ENCODE measurements at places on chromosomes 1 and 21.

GRCh38 chr1:42315500-42315899 lies 19.5 kb downstream of the FOXJ3 start:
- no peak for DNase-seq

GRCh38 chr1:41341772-41342562 lies 19.3 kb upstream of the FOXO6 start:
- DNase-seq = no peak

DNA sequence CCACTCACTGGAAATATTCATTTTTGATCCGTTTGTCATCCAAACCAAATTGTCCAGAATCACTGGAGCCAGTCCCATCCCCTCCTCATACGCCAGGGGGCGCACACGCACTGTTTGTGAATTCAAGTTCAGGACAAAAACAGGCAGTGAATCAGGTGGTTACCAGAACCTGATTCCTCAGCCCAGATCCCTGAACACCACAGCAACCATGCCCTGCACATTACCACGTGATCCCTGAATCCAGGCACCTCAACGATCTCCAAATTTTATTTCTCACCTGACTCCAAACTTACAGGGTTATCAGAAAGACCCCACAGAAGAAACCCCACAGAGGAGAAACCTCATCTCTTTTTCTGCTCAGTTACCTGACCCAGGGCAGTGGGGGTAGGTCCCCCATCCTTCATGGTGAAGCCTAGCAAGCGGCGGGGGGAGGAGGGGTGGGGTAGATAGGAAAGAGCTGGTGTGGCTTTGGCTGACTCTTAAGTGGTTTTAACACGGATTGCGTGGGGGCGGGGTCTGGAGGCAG lies 1.4 kb upstream of the PTPRF start:
- DNase-seq = peak; percentile 85

- DNase-seq = no peak
Measured at GRCh38 chr1:43270421-43271095, 775 bp downstream of the TMEM125 start.

DNA sequence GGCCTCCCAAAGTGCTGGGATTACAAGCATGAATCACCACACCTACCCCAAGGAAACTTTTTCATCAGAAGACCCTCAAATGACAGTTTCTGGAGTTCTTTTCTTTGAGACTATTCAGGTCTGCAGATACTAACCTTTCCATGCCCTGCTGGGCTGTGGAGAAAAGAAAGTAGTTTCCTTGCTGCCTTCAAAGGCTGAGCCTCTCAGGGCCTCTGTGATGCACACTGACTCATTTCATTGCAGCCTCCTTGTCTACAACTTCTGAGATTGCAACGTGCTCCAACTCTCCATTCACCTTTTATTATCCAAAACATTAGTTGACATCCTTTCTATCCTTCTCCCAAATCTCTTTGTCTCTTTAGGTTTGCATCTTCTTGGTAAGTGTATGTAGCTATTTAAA lies 8.8 kb upstream of the SAMSN1 start:
- DNase-seq = no peak

- no peak for DNase-seq
Measured at GRCh38 chr1:220189750-220190347, 82.4 kb downstream of the RAB3GAP2 start.

DNA sequence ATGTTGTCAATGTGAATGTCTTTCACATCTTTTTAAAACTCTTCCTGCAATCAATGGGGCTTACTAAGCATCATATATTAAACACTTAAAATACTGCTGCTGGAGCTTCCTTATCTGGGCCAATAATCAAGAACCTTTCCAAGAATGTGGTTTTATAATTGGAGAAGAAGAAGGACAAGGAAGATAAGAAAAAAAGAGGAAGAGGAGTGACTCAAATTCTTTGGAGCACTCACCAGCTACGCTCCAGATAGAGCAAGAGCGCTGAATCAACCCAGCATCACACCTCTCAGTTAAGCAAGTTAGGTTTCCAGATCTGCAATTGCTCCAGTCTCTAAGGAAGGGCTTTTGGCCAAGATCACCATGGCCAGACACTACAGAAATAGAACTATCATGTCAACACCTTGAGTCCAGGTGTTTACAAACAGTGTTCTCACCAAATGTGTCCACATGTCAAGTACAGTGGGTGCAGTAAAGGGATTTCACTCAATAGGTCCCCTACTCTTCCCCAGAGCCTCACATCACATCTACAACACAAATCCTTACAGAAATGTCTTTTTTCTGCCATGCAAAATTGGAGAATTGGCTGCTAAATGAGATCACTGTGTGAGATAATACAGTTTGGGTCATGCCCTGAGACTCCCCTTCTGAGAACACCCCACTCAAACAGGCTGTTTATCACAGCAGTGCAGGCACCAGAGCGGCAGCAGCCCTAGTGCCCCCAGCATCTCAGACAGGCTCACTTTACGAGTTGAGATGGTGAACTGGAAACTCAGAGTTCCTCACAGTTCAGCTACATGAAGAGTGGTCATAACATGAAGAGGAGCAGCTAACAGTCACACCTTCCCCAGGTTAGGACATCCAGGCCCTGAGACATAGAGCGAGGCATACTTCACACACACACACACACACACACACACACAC lies 1.7 kb upstream of the SPRR2B start:
- no peak for DNase-seq

- no peak for DNase-seq
Measured at GRCh38 chr1:27047914-27048313, 35.3 kb upstream of the TENT5B start.

GRCh38 chr1:157371221-157371620 lies 181.1 kb downstream of the FCRL5 start:
- DNase-seq = no peak

DNA sequence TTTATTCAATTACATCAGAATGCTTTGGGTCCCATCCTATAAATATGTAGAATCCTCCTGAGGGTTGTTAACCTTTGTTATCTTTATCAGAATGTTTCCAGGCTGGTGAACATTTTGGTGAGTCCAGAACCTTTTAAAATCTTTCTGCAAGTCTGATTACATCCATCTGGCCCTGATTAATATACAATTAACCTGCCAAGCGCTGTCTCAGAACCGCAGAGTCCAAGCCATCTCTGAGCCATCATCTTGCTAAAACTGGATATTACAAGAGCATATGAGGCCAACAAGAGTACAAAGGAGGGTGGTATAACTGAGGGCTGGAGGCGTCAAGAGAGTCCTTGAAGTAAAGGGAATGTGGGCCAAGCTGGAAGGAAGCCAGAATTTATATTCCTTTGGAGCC lies 88.6 kb upstream of the ZC3H11B start:
- DNase-seq = no peak

DNA sequence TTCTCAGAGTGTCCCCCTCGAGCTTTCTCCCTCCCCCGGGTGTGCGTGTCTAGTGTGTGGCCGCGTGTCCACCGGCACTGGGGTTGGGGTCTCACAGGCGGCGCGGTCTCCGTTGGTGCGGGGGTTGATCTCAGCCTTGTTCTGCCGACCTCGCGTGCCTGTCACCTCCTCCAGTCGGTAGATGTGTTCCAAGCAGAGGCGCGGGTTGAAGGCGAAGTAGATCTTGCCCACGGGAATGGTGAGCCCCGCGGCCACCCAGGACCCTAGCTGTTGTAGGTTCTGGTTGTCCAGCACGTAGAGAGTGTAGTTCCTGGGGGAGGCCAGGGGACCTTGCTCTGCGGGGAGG lies 9.8 kb downstream of the INSRR start:
- no peak for DNase-seq

DNA sequence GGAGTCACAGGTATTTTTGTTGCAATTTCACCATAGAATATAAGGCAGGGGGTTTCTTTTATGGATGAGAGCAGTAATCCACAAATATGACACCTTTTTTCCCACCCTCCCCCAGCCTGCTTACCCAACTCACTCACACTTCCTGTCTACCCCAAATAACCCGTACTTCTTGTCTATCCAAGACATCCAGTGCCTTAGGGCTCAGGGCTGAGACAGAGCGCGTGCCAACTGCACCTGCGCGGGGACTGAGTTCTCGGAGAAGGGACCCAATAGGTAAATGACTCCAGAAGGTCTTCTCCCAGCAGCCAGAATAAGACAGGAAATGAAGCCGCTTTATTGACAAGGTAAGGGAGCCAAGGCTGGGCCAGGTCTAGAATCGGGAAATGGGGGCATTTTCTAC lies 369.1 kb downstream of the SIPA1L2 start:
- no peak for DNase-seq

DNA sequence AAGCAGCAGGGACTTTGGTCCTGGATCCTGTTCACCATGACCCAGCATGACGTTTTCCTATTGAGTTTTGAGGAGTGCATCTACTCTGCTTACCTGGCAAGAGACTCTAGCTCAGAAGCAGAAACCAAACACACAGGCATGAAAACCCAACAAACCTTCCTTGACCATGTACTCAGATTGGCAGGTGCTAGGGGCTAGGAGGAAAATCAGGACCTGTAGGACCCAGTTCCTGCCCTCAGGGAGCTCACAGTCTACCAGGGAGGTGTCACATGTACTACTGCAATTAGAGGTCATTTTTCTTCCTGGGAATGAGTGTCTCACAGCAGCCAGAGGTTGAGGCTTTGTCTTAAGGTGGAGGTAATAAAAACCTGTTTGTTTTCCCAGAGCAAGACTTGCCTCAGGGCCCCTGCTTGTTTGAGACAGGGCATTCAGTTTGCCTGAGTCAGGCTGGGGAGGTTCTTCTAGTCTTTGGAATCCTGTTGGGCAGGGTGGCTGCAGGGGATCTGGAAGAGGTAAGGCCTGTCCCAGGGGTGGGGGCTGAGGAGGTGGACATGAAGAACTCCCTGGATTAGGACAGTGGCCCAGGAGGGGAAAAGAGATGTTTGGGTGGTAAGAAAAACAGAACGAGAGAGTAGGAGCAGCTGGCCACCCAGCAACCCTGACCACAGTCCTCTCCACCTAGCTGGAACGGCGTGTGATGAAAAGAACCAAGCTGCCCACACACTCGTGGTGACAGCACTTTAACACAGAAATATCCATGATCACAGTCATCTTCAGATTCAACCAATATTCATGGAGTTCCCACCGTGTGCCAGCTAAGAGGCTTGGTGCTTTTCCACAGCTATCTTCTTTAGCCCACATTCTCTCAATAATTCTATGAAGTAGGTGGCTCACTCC lies 30.8 kb downstream of the IER5 start:
- DNase-seq = no peak

GRCh38 chr21:14600569-14601297 lies 54.6 kb upstream of the SAMSN1 start:
- DNase-seq = no peak

DNA sequence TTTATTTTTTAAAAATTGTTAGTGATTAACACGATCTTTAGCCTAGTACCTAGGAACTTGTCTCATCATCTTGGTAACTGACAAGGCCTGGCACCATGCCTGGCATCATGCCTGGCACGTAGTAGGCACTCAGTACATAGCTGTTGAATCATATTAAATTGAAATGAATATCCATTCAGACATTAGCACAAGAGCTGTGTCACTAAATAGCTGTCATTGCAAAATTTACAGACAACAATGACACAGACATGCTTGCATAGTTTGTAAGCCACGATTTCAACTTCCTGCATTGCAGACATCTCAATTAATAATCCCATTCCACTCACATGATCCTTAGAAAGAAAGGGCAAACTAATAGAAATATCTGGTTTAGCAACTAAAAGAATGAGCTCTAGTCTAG lies 15.4 kb upstream of the PHACTR4 start:
- no peak for DNase-seq

GRCh38 chr1:9766759-9767442 lies 56.9 kb downstream of the CLSTN1 start:
- DNase-seq = no peak

DNA sequence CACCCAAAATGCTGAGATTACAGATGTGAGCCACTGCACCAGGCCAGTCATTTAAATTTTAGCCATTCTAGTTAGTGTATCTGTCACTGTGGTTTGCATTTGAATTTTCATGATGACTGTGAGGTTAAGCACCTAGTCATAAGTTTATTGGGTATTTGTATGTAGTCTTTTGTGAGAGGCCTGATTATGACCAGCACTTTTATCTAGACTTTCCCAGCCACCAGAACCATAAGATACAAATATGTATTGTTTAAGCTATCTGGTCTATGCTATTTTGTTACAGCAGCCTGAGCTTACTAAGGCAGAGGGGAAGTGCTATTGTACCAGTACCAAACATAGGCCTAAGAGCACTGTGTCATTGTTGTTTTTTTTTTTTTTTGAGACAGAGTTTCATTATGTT lies 19.9 kb upstream of the DNAJC6 start:
- DNase-seq = no peak

GRCh38 chr1:1082239-1082775 lies 8.2 kb upstream of the RNF223 start:
- DNase-seq = no peak

GRCh38 chr1:114209971-114210370 lies 56.3 kb upstream of the SYT6 start:
- DNase-seq = no peak
